ENCODE measurements at places on chromosomes 5 and 9.

DNA sequence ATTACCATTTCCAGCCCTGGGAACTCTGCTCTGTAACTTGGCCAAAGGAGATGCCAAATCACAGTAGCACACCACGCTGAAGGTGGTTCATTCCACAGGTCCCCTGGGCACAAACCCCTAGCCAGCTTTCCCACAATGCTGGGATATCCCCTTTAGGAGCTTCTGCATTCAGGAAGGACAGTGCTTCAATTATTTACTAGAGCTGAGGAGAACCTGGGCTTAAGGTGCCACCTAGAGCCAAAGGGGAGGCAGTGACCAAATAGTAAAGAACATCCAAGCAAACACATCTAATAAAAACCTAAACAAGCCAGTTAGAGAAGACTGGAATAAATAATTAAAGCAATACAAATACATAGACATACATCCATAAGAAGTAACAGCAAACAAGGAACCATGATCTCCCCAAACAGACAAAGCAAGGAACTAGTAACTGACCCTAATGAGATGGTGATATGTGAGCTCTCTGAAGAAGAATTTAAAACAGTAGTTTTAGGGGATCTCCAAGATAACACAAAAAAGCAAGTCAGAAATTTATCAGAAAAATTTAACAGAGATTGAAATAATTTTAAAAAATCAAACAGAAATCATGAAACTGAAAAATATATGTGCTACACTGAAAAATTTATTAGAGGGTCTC is 14.6 kb downstream of the KIF4B start:
- DNase-seq = no peak

DNA sequence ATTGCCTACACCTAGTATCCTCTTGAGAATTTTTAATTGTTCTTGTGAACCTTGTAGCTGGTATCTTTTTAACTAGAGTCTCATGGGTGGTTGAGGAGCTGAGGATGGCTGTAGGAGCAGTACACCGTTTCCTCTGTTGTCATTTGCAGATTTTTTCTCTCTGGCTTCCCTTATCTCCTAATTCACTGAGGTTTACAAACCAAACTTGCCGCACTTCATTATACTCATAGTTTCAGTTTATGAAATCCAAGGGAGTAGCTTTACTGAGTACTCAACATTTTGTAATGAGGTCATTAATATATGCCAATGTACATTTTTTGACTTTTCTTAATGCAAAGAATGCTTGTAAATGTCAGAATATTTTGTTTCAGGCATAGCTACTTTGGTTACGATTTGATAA is 154.2 kb downstream of the CCDC171 start:
- DNase-seq = no peak

DNA sequence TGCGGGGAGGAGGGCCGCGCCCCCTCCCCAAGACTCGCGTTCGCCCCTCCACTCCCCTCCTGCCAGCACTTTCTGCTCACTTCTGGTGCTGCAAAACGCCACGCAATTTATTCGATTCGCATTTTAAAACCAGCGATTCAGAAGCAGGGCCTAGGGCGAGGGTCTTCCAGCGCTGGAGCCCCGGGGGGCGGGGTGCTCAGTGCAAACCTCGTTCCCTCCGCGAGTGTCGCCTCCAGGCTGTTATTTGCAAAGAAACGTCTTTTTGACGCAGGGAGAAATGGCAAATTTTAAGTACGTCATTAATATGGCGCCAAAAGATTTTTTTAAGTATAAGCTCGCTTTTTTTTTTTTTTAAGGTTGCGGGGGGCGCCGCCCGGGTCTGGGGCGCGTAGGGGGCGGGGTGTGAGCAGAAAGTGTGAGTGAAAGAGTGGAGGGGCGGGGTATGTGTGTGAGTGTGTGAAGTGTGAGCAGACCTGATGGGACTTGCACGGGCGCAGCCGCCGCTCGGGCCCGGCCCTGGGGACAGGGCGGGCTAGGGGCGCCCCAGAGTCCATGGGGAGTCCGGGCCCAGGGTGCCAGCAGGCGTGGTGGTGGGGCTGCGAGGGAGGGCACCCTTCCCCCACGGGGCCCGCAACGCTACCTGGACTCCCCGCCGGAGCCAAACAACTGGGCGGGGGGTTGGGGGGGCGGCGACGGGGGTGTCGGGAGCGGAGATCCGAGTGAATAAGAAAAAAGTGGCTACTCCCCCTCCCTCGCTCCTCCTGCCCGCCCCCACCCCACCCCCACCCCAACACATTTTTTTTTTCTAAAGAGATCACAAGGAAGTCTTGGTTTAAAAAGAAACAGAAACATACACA is at the start of gene JADE2:
TSS of gene JADE2 (plus strand) at position 845 of the 857 bp plus-strand sequence. CDS start 10,188 bp downstream, outside the sequence.
- peak; percentile 82 for DNase-seq

DNA sequence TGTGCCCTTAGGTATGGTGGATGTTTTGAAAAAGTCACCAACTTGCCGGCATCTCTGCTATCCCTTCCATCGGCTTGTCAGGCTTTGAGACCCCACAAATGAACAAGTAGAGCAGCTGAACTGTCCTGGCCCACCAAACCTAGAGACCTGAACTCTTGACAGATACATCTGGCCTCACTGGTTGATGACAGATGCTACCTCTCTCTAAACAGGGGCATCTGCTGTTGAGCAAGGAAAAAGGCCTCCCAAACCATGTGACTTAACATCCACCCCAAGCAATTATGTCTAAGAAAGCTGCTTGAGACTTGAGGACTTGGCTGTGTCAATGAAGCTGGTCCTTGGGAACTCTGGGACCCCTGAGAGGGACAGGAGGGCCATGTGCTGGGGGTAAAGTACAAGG is 2.3 kb downstream of the CCNI2 start:
- DNase-seq = no peak

GRCh38 chr5:149757197-149757947 is 27.3 kb downstream of the PPARGC1B start:
- DNase-seq = no peak

DNA sequence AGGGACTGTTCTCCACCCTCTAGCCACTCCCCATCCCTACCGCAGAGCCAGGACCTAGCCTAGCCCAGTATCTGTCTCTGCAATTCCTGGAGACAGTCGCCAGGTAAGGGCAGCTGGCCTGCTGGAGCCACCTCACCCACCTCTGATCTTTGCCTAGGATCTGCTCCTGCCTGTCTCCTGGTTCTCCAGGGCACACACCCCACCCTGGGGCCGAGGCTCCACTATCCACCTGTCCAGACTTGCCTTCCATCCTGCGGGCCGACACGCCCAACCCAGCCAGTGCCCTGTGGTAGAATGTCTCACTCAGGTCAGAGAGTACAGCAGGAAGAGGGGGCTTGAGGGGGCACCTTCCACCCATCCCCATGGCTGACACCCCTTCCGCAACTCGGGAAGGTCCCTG is 15.7 kb upstream of the AQP7 start:
- DNase-seq = no peak

GRCh38 chr9:135632841-135633240 is 6.5 kb downstream of the GLT6D1 start:
- no peak for DNase-seq

DNA sequence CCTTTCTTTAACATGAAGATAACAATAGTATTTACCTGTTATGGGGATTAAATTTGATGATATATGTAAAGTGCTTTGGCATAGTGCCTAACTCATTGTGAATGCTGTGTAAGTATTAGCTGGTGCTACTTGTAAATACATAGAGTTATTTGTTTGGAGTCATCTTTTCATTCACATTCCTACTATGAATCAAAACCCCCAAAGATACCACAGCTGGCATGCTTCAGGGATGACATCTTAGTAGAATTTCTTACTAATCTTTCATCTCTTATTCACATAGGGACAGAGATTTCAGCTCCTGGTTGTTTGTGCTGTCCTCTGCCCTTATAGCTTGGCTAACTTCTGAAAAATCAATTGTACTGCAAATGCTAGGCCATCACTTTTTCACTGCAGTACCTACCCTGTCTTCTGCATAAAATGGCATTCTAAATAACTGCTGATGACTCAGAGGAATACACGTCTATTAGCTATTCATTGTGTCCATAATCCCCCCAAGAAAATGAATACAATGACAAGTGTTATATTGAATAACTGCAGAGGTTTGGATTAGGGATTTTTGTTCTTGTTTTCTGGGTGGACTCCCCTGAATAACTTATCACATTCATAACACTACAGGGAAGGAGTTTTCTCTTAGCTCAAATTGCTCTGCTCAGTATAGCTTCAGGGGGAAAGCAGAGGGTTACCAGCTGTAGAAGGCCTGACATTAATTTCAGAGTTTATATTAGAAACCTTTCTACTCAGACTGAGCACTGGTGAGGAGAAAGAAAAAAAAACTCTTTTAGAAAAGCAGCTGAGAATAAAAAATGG is 192.2 kb upstream of the C9orf72 start:
- DNase-seq = no peak

GRCh38 chr9:120677965-120678364 is 36.3 kb downstream of the MEGF9 start:
- DNase-seq = no peak

- DNase-seq = no peak
Observed at GRCh38 chr9:124716808-124717207, 54.3 kb downstream of the NR6A1 start.

GRCh38 chr5:176381979-176382378 is 6.4 kb downstream of the NOP16 start:
- DNase-seq = no peak

GRCh38 chr5:170985486-170985885 is 123.7 kb downstream of the RANBP17 start:
- no peak for DNase-seq

- DNase-seq = no peak
Observed at GRCh38 chr9:1528456-1528855, 478.3 kb downstream of the DMRT2 start.

DNA sequence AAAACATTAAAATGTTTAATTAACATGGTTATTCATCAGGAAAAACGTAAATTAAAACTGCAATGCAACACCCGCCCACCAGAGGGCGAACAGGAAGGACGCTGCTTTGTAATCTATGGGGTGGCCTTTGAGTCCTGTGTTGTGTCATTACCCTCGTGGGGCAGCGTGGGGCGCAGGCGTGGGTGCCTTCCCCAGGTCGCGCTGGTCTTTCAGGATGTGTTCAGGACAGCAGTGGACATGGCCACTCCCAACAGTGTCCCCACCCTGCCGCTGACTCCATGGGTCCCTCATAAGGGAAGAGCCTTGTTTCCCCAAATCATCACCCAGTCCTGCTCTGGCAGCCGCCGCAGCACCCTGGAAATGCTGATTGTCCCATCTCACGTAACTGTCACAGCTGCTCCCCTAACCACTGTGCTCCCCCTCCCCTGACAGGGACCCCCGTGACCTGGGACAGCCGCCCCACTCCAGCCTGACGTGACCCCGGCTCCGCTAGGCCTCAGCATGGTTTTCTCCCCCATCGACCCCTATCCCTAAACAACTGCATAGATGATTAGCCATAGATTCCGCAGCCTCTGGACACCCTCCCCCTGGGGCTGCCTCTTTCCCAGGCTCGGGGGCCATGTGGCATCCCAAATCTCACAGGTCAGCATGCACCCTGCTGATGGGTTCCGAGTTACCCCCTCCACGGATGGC is 36.4 kb downstream of the GLT6D1 start:
- DNase-seq = no peak

DNA sequence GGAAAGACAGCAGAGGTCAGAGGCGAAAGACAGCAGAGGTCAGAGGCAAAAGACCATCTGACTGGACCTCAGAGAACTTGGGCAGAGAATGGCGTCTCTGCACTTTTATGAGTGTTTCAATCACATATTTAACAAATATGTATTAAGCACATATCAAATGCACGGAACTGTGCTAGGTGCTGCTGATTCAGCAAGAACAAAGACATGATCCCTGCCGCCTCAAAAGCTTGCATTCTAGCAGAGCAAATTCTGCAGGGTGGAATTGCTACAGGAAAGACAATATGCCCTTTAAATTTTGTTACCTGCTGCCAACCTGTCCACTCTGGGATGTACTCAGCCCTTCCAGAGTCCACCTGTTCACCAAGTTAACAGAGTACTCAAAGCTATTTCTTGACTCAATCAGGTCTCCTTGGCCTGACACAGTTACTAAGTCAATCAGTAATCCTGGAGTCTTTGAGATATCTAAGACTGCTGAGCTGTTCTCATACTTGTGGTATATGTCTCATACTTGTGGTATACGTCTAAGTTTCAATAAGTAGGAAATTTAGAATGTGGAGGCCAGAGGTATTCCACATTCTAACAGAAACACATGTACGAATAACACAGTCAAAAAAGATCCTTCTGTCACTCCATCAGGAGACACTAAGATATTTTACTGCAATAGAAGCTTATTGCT is 131.8 kb downstream of the GNAQ start:
- no peak for DNase-seq

GRCh38 chr9:136075881-136076678 is 19.0 kb downstream of the NACC2 start:
- DNase-seq = no peak

DNA sequence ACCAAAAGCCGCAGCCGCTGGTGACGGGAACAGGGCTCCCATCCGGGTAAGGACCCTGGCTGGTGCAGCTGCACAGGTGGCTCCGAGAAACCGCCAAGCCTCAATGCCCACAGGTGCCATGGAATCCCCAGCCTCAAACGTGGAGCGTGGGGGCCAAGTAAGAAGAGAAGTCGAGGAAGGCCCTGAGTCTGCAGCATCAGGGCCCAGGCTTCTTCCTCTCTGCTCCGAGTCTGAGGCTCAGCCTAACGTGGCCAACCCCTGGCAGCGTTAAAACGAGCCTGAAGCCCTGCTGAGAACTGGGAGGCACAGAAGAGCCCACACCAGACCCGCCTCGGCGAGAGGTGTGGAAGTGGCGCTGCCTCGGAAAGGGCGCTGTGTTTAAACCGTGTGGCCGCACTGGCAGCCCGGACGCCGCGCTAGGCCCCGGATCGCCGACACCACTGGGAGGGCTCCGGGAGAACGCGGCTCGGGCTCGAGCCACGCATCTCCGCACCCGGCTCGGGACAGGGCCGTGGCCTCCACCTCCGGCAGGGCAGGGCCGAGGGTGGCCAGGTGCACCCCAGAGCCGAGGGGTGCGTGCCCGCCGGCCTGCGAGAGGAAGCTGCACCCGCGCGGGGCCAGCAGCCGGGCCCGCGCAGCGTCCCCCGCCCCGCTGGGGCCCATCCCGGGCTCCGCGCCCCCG is 730 bp downstream of the ZMYND19 start:
- no peak for DNase-seq
